ENCODE measurements at places on chromosomes 1 and 21. TPM values are rescaled to one million over a fixed set of nuclear protein-coding genes. Genes with fewer than 3 reads are reported as not detected.

The MTARC1 gene
- total RNA-seq = 2.1 TPM

The PRR9 gene
- 1.2 TPM for total RNA-seq

The KCNJ9 gene
- total RNA-seq = not detected

The CCDC185 gene
- not detected for total RNA-seq

The C8A gene
- not detected for total RNA-seq

The NBPF4 gene
- not detected for total RNA-seq

The LDLRAD1 gene
- not detected for total RNA-seq

The C1orf52 gene
- 21.4 TPM for total RNA-seq

The VASH2 gene
- total RNA-seq = 0.27 TPM

The GCLM gene
- total RNA-seq = 19.6 TPM

The SLAMF6 gene
- not detected for total RNA-seq

The ZSWIM5 gene
- total RNA-seq = not detected

The ASPM gene
- total RNA-seq = 39.2 TPM

The AGRN gene
- total RNA-seq = 224 TPM

The KRTAP6-1 gene
- total RNA-seq = not detected

The RGS13 gene
- total RNA-seq = not detected

The OR10Z1 gene
- not detected for total RNA-seq

The EXTL1 gene
- total RNA-seq = 0.04 TPM

The CBR1 gene
- 109 TPM for total RNA-seq

The TNNT2 gene
- 0.11 TPM for total RNA-seq

The CDC20 gene
- 192 TPM for total RNA-seq

The HENMT1 gene
- total RNA-seq = 2.2 TPM

Measured in foreskin keratinocyte (primary cell).